ENCODE measurements at places on chromosomes 5 and 9.

DNA sequence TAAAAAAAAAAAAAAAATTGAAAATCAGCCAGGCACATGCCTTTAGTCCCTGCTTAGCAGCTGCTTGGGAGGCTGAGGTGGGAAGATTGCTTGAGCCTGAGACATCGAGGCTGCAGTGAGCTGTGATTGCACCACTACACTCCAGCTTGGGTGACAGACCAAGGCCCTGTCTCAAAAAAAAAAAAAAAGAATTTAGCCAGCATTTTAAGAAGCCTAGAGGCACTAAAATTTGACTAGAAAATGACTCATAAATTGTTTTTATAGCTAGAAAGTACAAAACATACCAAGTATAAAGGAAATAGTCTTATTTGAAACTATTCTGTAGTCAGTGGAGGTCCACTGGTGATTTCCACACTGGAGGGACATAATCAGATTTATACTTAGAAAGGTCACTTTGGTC lies 17.5 kb downstream of the LRRC70 start:
- DNase-seq: no peak

DNA sequence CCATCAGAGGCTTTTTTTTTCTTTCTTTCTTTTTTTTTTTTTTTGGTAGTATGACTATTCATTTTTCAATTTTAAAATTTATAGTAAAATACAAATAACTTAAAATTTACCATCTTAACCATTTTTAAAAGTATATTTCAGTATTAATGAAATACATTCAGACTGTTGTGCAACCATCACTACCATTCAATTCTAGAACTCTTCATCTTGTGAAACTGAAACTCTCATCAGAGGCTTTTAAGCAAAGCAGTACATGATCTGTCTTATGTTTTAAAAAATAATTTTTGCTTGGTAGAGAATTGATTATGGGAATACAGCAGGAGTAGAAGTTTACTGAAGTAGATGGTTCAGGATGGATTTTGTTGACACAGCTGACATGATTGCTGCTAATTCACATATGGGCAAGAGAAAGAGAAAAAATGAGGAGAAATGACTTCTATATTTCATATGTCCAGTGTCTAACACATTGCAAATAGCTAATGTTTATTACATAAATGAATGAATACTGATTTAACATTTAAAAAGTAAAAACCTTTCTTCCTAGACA lies 13.4 kb downstream of the ELOVL7 start:
- DNase-seq: no peak

- no peak for DNase-seq
These were observed 16.5 kb downstream of the BHMT2 start for GRCh38 chr5:79086116-79086515.

- no peak for DNase-seq
These were observed 92.7 kb downstream of the LHFPL2 start for GRCh38 chr5:78555870-78556269.

GRCh38 chr9:110143485-110143884 lies 64.5 kb downstream of the C9orf152 start:
- no peak for DNase-seq

GRCh38 chr5:111075520-111075919 lies 4.0 kb downstream of the TSLP start:
- DNase-seq: no peak

- DNase-seq: peak; percentile 50
These were observed 283.3 kb downstream of the TMEM167A start for GRCh38 chr5:82793808-82794419.

GRCh38 chr5:107555425-107556090 lies 115.2 kb downstream of the EFNA5 start:
- no peak for DNase-seq

GRCh38 chr5:135950611-135951010 lies 4.2 kb downstream of the LECT2 start:
- DNase-seq: no peak

DNA sequence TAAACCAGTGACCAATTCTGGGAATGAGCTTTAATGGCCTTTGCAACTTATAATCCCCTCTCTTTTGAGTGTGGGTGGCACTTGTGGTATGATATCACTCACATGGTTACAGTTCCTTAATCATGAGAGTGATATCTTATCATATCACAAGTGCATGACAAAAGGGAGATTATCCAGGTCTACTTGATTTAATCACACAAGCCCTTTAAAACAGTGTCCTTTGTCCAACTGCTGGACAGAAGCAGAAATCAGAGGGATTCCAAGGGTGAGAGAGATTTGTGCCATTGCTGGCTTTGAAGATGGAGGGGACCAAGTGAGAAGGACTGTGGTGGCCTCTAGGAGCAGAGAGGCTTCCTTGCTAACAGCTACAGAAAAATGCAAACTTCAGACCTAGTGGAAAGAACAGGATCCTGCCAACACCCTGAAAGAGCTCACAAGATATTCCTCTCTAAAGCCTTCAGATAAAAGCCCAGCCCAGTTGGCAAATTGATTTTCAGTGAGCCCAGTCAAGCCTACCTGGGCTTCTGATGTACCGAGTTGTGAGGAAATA lies 279.0 kb upstream of the TLE4 start:
- no peak for DNase-seq

GRCh38 chr9:107667231-107668070 lies 177.9 kb upstream of the KLF4 start:
- DNase-seq: no peak

DNA sequence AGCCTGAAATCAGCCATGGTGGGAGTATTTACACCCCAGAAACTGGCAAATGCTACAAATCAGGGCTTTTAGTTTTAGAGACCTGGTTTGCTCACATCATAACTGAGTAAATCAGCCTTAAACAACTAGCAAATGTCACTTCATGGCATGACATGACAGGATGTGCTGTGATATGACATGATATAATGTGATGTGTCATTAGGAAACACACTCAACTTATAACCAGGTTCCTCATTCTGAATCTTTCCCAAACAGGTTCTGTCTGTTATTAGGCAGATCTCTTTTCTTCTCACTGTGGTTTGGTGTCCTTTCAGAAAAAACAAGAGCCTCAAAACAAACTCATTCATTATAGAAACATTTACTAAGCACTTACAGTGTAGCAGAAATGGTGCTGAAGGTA lies 90.5 kb downstream of the ADAMTS12 start:
- DNase-seq: no peak

DNA sequence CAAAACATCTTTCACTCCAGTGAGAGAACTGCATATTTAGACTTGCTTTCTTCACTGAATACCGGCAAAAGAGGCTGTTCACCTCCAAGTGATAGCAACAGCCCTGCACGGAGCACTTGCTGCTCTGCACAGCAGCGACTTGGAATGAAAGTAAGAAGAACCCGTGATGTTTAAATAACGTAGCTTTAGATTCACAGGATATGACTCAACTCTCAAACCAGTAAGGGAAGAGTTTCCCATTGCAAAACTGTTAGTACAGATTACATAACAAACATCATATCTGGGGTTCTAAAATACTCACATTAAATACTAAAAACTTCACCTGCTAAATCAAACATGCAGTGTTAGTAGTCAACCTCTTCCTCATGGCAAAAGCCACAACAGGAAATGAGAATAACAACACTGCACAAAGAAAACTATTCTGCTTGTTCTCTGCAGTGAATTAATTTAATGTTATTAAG lies 203.4 kb downstream of the MCTP1 start:
- DNase-seq: no peak

DNA sequence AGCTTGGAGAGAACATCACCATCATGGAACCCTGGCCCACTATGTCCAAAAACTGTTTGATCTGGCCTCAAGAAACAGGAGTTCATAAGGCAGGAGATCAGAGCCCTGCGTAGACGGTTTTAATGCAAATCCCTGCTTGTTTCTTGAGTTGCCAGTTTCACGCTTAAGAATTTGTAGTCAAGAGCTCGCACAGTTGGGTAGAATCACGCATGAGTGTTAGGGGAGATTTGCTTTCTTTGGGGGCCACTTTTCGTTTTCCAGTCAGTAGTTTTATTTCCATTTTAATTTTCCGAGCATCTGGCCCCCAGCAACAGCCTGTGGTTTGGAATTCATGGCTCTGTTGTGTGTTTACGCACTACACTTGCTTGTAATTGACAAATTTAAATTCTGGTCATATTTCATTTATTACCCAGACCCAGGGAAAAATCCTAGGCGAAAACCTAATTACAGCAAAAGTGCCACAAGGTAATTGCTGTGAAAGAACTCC lies 6.6 kb upstream of the C5orf58 start:
- DNase-seq: no peak

DNA sequence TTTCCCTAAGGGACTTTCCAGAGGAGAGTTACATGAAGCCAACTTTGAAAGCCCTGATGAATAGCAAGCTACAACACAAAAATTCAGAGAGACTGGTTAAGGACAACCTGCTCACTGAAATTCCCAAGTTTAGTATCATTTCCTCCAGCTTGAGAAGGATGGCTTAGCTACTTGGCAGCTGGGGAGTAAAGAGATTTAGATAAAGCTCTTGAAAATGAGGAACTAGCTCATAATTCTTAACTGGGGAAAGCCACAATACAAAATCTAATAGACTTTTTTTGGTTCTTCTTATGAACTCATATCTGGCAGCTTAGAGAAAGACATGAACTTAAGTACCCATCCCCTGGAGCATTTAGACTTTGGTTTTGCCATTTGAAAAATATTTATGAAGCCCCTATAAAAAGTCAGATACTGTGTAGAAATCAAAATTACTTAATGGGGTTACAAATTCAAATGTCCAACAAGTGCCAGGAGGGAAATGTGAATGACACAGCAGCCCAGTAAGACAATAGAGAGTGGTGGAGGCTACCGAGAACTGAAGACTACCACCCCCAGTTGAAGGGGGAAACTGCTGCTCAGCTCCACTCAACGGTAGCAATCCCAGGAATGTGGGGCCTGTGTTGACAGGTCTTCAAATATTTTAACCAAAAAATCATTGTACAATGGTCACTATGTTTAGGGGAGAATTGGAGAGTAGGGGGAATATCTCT lies 79.4 kb upstream of the ADRB2 start:
- no peak for DNase-seq

- DNase-seq: no peak
These were observed 95.1 kb downstream of the SH3TC2 start for GRCh38 chr5:148967783-148968182.

DNA sequence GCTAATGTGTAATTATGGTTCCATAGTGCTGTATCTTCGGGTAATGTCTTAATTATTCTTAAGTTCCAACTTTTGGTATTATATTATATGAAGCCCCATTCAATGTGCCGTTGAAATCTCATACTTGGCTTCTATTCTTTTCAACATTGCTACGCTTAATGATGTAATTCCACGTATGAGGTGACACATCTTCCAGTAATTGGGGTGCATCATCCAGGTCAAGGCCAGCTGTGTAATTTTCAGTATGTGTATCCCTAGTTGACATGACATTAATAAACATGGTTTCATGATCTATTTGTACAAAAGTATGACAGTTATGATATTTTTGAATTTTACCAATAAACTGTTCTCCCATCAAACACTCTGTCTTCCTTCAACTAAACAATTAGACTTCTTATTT lies 546.3 kb downstream of the CTNND2 start:
- no peak for DNase-seq

DNA sequence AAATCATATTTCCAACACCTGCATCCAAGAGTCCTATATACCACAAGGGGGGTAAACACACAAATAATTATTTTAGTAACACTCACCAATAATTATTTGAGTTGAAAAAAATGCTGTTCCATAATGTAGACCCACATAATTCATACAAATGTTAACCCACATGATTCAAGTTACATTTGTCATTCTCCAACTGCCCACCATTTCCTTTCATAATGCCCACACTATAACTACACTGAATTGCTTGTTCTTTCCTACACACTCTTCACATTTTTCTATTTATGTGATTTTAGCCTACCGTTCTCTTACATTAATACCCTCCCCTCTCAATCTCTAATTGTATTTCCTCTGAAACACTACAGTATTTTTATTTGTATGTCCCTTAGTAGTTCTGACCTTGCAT lies 35.9 kb upstream of the HK3 start:
- DNase-seq: no peak

GRCh38 chr5:14545308-14545707 lies 36.3 kb upstream of the OTULINL start:
- DNase-seq: no peak

DNA sequence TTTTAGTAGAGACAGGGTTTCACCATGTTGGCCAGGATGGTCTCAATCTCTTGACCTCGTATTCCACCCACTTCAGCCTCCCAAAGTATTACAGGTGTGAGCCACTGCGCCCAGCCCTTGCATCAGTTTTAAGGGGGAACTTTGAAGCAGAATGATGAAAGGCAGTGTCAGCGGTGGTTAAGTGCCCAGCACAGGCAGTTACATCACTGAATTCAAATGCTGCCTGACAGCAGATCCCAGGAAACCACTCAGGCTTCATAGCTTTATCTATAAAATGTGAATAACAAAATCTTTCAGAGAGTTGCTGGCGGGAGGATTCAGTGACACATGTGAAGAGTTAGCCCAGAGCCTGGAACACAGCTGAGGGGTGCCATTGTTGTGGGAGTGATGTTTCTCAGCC lies 26.5 kb downstream of the FGF1 start:
- DNase-seq: no peak

DNA sequence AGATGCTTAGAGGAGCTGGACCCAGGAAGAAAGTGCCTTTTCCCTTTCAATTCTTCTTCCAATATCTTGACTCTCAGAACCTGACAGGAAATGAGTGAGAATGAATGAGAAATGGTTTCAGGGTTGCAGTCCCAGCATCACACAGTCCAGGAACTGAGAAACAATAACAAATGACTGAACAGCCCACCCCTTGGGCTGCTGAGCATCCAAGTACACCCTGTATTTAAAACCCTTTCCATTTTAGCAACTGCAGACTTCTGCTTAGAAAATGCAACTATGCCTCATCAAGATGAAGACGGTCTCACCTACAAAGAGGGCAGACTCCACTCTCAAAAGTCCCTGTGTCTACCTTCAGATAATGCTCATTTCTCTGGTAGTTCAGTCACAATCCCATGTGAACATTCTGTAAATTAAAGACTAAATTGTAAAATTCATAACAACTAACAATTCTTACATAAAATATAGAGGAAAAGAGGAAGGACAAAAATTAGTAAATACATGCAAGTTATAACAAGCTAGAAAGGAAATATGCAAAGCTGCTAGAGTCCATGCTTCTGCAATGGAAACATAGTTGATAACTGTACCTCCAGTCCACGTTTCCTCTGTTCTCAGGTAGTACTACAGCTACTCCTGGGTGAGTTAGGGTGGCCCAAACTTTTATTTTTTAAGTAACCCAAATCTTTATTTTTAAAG lies 316.5 kb downstream of the ICE1 start:
- no peak for DNase-seq
